ENCODE measurements at places on chromosomes 7 and 10. TPM values are rescaled to one million over a fixed set of nuclear protein-coding genes. Genes with fewer than 3 reads are reported as not detected.

PRLHR gene
- not detected for total RNA-seq

ACTL6B gene
- total RNA-seq = not detected

CACNA2D1 gene
- total RNA-seq = 18.9 TPM

CCDC146 gene
- 1.0 TPM for total RNA-seq

VGF gene
- total RNA-seq = 2.5 TPM

DPP6 gene
- total RNA-seq = 1.1 TPM

NUTM2E gene
- total RNA-seq = under 0.01 TPM

CALML5 gene
- total RNA-seq = not detected

ITIH5 gene
- not detected for total RNA-seq

KRIT1 gene
- total RNA-seq = 51.5 TPM

OR2A25 gene
- total RNA-seq = not detected

SLC26A3 gene
- not detected for total RNA-seq

SLC13A1 gene
- not detected for total RNA-seq

PCDH15 gene
- total RNA-seq = not detected

ATRNL1 gene
- total RNA-seq = 7.7 TPM

SEMA4G gene
- total RNA-seq = 2.2 TPM

CFAP70 gene
- 1.5 TPM for total RNA-seq

HOXA3 gene
- not detected for total RNA-seq

TBXAS1 gene
- 6.0 TPM for total RNA-seq

GATAD1 gene
- total RNA-seq = 23.9 TPM

ANKRD26 gene
- 6.5 TPM for total RNA-seq

IL6 gene
- total RNA-seq = 16.8 TPM

VSTM4 gene
- total RNA-seq = not detected

C10orf67 gene
- total RNA-seq = 0.36 TPM

WEE2 gene
- total RNA-seq = not detected

SORCS3 gene
- not detected for total RNA-seq

KCND2 gene
- under 0.01 TPM for total RNA-seq

MLXIPL gene
- not detected for total RNA-seq

FAM53B gene
- 66.9 TPM for total RNA-seq

CRTAC1 gene
- total RNA-seq = not detected

TMEM26 gene
- 0.33 TPM for total RNA-seq

KIF11 gene
- total RNA-seq = 33.6 TPM

CNTNAP2 gene
- total RNA-seq = not detected

KAZALD1 gene
- total RNA-seq = 1.5 TPM

SH2D4B gene
- total RNA-seq = not detected

HOXA7 gene
- total RNA-seq = not detected

HHEX gene
- total RNA-seq = 6.5 TPM

EPHA1 gene
- not detected for total RNA-seq

PLXNA4 gene
- under 0.01 TPM for total RNA-seq

NOS3 gene
- 0.69 TPM for total RNA-seq

SLC26A5 gene
- not detected for total RNA-seq

C10orf90 gene
- total RNA-seq = 74.6 TPM

CFAP46 gene
- total RNA-seq = 0.73 TPM

PNLIPRP3 gene
- total RNA-seq = 0.77 TPM

ERVW-1 gene
- not detected for total RNA-seq

TUBAL3 gene
- total RNA-seq = not detected

PAPOLB gene
- total RNA-seq = under 0.01 TPM
